HCEC 1CT (cell line): ENCODE measurements at places on chromosomes 1 and 21.

DNA sequence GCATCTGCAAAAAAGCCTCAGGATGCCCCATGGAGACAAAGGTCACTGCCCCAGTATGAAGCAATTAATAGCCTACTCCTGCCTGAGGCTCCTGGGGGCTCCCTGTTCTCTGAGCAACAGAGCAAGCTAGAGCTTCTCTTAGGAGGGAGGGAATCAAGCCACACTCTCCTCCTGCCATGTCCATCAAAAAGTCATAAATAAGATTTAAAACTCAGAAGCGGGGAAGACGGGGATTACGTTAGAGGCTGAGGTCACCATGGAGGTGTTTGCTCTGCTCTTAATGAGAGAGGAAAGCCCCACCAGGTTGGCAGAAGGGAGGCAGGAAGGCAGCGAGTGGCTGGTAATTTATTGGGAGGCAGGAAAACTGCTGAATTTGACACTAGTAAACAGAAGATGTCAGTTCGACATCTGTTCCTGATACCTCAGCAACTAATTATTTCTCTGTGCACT, 98.4 kb upstream of the TNR start:
- no peak for DNase-seq

DNA sequence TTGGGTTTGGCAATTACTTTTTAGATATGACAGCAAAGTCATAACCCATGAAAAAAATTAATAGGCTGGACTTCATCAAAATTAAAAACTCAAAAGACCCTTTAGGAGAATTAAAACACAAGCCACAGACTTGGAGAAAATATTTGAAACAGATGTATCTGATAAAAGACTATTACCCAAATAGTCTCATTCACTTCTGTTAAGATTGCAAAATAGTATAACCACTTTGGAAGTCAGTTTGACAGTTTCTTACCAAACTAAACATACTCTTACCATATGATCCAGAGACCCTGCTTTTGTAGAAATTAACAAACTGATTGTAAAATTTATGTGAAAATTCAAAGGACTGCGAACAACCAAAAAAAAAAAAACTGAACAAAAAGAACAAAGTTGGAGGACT, 32.5 kb upstream of the SLC44A3 start:
- DNase-seq = no peak

DNA sequence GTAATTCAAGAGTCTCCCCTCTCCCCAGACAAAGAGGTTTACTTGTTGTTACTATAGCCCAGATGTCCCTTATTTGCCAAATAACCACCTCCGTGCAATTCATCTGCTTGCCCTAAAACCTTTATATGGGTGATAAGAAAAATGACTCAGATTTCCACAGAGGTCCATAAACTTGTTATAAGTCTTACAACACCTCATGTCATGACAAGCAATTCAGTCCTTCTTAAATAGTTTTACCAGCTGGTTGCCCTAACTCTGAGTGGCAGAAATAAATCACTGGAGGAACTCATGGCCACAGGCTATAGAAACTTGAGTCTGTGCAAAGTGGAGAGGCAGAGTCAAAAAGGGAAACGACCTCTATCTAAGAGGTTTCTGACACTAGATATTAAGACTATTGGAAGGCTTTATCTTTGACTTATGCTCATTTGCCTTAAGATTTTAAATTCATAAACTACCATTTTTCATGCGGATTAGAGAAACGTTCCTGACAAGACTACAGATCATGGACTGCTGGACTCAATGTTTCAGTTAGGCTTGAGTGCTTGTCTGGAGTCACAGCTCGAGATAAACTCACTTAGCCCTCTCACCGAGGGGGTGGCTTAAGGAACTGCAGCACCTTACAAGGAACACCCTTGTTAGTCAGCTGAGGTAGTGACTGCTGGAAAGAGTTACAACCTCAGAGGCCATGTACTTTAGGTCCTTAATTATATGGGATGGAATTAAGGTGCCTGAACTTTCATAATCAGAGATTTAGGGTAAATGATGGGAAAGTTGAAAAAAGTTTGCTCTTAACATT, 662.5 kb upstream of the USP24 start:
- no peak for DNase-seq

GRCh38 chr1:161848676-161849075, 82.6 kb downstream of the ATF6 start:
- no peak for DNase-seq

- no peak for DNase-seq
Measured at GRCh38 chr1:178743801-178744200, 18.8 kb downstream of the RALGPS2 start.

GRCh38 chr1:184840596-184840995, 85.9 kb upstream of the EDEM3 start:
- no peak for DNase-seq

- DNase-seq = no peak
Measured at GRCh38 chr1:44682883-44683265, 8.4 kb downstream of the ARMH1 start.

GRCh38 chr21:16419188-16419921, 689.6 kb downstream of the USP25 start:
- no peak for DNase-seq
